ENCODE measurements at places on chromosomes 2 and 18. TPM values are rescaled to one million over a fixed set of nuclear protein-coding genes. Genes with fewer than 3 reads are reported as not detected.
A peak's percentile ranks its signal among the peaks of the same experiment; 100 is the strongest.

DNA sequence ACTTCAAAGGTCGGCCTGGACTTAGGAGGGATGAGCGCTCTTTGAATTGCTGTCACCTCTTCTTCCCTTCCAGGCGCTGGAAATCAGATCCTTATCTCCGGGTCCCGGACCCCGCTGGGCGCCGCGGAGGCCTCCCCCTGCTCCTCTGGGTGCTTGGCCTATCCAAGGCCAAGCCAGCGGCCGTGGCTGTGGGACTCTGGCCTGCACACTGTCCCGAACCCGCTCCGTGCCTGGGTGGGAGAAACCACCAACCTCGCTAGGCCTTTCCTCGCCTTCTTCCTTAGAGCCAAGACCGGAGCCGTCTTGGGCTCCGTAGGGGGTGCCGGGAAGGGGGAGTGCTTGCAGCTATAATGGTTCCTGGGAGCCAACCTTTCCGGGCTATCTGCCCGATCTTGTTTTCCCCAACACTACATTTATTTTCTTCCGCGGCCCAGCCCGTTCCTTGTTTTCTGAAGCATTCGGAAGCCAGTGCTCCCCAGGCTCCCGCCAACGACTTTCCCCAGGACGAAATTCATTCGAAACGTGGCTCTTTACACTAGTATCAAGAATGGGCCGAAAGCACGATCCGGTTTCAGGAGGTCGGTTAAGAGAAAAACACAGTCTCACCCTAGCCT lies 2.4 kb downstream of the OSR1 start:
- DNase-seq: no peak

- no peak for DNase-seq
These were observed 8.8 kb downstream of the IMMT start for GRCh38 chr2:86186431-86186830.

- DNase-seq: no peak
These were observed 105.9 kb upstream of the RBBP8 start for GRCh38 chr18:22827216-22827615.

DNA sequence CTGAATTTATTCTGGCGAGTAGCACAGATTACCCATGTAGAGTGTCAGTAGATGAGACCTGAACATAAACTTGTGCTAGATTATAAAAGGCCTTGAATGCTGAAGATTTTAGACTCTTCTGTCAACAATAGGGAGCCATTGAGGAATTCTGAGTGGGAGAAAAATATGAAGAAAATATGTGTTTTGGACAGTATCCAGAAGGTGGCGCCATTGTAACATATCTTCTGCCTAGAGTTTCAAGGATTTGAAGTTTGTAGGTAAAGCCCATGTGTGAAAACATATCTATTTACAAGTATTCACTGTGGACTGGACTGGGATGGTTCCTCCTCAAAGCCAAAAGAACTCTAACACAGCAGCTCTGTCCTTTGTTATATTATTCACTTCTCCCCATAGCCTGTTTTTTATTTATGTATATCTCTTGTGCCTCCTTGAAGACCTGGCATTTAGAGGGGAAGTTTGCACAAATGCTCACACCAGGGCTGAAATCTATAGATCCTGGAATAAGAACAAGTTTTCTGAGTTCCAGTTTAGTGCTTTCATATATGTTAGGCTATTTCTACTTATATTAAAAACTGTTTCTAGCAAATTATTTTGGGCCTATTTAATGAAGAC lies 124.9 kb downstream of the RDH14 start:
- DNase-seq: no peak

DNA sequence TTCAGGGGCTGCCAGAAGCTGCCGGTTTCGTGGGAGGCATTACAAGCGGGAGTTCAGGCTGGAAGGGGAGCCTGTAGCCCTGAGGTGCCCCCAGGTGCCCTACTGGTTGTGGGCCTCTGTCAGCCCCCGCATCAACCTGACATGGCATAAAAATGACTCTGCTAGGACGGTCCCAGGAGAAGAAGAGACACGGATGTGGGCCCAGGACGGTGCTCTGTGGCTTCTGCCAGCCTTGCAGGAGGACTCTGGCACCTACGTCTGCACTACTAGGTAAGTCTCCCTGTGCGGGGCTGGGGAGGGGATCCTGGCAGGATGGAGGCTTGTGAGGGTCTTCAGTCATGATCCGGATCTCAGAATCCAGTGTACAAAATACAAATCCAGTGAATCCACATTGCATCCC lies 17.8 kb downstream of the IL1R2 start:
- no peak for DNase-seq

GRCh38 chr2:136357007-136357380 lies 239.0 kb upstream of the CXCR4 start:
- no peak for DNase-seq

DNA sequence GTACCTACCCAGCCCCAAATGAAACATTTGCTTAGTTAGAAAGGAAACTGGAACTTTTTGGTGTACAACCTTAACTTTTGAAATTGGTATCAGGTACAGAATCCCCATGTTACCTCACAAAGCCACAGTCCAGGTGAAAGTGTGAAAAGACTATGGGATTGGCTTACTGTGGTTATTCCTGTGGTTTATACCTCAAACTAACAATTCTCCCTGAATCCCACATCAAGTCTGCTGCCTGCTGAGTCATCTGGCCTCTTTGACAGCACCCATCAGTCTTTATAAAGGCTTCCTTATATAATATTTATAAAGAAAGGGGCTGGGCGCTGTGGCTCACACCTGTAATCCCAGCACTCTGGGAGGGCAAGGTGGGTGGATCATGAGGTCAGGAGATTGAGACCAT lies 164.6 kb downstream of the TMEM247 start:
- DNase-seq: no peak

GRCh38 chr18:48613589-48614404 lies 75.0 kb downstream of the CTIF start:
- peak; percentile 86 for DNase-seq

DNA sequence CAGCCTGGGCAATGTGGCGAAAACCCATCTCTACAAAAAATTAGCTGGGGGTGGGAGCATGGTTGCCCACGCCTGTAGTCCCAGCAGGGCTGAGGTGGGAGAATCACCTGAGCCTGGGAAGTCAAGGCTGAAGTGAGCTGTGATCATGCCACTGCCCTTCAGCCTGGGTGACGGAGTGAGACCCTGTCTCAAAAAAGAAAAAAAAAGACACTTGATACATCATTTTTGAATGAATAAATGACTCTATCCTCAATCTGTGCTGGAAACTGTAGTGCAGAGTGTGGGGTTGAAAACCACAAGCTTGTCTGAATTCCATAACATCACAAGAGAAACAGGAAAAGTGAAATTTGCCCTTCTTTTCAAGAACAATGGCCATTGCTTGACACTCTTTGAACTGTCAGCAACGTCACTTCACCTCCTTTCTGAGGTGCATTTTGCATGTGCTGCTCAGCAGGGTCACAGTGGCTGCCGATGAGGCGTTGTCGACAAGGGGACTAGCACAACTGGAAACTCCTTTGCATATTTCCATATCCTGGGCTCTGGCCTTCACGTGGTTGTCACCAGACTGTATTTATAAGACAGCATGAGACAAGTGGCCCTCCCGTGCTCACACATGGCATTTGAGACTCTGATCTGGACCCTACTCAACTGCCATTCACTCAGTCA lies 54.2 kb downstream of the DDX1 start:
- no peak for DNase-seq

DNA sequence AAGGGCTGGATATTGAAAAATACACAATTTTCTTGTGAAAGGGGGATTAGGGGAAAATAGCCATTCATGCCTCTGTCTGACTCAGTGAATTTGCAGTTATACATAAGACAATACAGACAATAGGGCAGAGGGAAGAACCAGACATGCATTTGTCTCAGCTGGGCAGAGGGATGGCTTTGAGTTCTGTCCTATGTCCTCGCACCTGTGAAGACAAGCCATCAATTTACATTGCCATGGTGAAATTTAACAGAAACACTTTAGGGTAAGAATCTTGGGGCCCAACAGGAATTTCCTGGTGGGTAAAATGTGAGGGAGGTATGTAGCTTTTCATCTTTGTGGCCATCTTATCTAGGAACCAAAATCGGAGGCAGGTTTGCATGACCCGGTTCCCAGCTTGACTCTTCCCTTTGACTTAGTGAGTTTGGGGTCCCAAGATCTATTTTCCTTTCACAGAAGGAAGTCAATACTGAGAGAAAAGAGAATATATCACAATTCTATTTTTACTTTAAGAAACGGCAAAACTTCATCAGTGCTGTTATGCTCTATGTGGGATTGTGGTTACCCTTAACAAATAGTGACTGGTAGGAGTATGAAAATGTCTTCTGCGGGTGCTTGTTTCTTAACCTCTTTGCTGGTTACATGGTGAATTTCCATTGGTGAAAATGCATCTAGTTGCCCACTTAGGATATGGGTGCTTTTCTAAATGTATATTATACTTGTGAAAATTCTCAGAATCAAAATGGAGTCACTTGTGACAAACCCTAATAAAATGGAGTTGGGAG lies 221.8 kb downstream of the SPP2 start:
- no peak for DNase-seq

DNA sequence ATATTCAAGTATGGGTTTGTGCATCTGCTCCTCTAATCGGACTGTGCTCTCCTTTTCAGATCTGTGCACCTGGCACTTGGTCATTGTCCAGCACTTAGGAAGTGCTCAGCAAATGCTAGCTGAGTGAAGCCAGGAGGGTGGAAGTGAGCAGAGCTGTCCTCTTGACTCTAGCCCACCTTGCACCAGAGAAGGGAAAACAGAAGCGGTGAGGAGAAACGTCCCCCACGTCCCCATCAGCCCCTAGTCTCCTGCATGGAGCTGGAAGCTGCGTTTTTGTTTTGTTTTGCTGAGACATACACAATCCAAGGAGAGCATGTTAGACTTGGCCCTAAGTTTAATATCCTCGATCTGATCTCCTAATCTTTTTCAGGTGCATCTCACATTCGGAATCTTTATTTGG lies 73.6 kb downstream of the EN1 start:
- DNase-seq: no peak

GRCh38 chr2:113739849-113740248 lies 16.6 kb downstream of the SLC35F5 start:
- no peak for DNase-seq

DNA sequence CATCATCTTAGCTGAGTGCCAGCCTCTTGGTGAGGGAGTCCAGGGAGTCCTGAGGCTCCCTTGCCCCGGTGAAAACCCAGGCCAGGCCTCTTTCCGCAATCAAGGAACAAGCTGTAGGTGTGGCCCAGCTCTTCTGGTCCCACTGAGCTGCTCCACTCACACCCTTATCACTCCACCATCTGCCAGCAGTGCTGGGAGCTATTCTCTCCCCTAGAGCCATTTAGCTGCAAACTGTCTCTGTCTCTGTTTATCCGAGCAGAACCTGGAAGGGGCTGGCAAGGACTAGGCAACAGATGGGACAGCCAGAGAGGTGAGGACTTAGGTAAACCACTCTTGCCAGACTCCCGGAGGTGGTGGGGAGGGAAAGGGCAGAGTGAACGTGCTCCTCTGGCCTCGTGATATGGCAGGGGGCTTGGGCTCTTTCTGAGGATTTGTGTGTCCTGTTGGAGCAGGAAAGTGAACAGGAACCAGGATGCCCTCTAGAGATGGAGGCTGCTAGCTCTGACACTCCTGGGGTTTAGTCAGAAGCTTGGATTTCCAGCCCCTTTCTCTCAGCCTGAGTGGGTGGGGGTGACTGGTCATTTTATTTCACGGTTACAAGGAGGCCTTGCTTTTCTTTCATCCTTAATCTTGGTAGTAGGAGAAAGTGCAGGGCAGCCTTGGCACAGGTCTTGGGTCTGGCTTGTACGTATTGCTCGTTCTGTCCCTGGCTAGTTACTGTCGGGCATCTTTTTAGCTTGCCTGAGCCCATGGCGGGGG lies 19.6 kb downstream of the B3GNT2 start:
- peak; percentile 83 for DNase-seq

DNA sequence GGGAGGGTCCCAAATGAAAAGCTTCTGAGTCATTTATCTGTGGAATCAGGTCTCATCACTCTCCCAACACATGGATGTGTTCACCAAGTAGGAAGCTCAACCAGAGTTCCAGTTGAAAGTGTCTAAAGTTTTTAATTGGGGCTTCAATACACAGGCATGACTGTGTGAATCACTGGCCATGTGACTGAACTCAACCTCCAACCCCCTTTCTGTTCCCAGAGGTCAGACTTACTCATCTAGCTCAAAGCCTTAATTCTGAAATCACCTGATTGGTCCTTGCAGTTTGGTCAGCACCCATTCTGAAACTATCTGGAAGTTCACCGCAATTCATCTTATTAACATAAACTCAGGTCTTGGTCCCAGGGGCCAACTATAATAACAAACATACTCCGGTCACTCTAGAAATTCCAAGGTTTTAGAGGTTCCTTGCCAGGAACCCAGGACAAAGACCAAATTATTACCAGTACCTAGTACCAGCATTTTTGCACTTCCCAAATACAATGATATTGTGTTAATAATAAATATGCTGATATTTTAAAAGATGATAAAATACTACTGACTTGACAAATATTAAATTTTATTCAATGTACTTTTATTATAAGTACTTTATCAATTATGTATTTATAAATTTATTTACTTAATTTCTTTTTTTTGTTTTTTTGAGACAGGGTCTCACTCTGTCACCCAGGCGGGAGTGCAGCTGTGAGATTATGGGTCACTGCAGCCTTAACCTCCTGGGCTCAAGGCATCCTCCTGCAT lies 10.7 kb upstream of the RBM45 start:
- DNase-seq: no peak

The RMDN2 gene
- 13.3 TPM for total RNA-seq

The RTP5 gene
- 4.8 TPM for total RNA-seq

The COL3A1 gene
- 3.4 TPM for total RNA-seq

The SIX2 gene
- total RNA-seq: 0.60 TPM

The NIF3L1 gene
- 23.9 TPM for total RNA-seq

The PRKAG3 gene
- not detected for total RNA-seq

The GATA6 gene
- total RNA-seq: 0.19 TPM

The RPL31 gene
- 588 TPM for total RNA-seq

The RBM45 gene
- 15.6 TPM for total RNA-seq

Data from dorsolateral prefrontal cortex (tissue), 122 donors.